ENCODE measurements at places on chromosomes 6 and 20.

- DNase-seq: no peak
Measured at GRCh38 chr6:22239261-22239921, 57.4 kb downstream of the PRL start.

DNA sequence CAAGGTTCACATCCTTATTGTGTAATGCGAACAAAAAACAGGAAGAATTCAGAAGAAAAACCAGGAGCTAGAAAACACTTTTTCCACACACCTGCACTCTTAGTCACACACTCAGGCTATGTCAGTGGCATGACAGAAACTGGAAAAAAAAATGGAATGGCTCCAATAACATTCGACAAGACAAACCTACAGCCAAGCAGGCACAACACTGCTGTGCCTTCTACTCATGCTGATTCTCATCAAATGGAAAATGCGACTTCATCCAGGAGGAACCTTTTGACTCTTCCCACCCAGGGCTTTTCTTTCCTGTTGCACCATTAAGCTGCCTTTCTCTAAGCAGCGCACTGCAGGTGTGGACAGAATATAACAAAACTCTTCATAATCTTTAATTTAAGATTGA, 163.2 kb upstream of the BTBD3 start:
- DNase-seq: no peak

DNA sequence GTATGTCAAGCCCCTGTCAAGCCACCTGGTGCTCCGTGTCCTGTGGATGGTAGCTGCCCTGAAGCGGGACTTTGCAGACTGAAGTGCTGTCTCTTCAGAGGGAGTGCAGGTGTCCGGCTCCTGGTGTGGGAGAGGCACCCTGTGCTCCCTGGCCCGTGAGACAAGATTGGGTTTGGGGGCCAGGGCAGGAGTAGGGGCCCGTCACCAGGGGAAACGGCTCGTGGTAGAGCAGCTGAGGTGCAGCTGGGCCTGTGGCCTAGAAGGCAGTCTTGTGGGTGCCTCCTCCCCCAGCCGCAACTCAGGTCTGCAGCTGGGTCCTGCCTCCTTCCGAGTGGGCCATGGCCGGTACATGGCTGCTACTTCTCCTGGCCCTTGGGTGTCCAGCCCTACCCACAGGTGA, at the start of gene PTCRA:
Gene PTCRA, plus strand, starts transcription at position 322 of the 400 bp plus-strand sequence. Its CDS starts 17 bp downstream, at position 339.
- DNase-seq: no peak

DNA sequence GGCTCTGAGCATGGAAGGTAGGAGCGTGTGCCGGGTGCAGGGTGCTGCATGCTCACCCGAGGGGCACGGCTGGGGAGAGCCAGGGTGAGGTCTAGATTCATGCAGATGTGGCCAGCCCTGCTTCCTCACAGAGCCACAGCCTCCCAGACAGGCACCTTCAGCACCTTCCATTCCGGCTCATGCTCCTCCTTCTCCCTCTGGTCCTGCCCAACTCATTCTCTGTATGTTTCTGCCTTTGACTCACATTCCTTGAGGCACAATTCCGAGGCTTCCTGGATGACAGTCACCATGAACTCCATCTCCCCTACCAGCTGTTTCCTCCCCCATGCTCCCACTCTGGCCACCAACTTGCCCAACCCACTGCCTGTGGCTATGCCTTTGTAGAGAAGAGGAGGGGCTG, 35.4 kb downstream of the DACT2 start:
- no peak for DNase-seq

DNA sequence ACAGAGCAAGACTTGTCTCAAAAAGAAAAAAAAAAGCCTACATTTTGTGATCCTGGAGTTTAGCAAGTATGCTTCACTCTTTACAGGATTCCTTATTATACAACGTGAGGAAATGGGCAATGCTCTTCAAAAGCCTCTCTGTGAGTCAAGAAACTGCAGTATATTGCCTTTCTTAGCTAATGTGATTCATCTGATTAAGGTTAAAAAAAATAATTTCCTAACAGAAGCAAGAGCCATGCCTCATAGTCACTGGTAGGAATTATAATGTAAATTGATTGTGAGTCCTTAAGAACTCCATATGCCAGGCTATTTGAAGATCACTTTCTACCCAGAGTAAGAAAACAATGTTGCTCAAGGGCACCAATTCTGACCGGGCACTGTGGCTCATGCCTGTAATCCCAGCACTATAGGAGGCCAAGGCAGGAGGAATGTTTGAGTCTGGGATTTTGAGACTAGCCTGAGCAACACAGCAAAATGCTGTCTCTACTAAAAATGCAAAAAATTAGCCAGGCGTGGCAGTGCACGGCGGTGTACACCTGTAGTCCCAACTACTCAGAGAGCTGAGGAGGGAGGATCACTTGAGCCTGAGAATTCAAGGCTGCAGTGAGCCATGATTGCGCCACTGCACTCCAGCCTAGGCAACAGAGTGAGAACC, 43.3 kb downstream of the SLC26A8 start:
- no peak for DNase-seq

DNA sequence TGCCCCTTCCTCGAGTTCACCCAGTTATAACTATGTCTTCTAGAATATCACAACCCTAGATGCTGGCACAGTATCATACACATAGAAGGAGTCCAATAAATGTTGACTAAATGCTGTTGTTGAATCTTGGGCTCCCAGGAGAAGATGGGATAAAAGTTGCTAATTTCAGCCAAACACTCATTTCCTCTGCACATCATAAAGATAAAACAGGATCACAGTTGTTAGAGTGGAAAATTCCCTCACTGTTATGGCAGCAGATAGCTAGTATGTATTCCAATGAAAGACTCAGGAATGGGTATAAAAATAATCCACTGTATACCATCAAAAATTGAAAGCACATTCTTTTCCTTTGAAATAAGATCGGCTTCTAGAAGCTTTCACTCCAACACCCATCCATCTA, 294.9 kb upstream of the TSHZ2 start:
- DNase-seq: no peak

- no peak for DNase-seq
Measured at GRCh38 chr20:33694639-33695012, 8.4 kb upstream of the E2F1 start.

- no peak for DNase-seq
Measured at GRCh38 chr20:48790473-48791003, 37.3 kb downstream of the PREX1 start.

GRCh38 chr6:133887156-133887879, 1.6 kb upstream of the TCF21 start:
- no peak for DNase-seq

DNA sequence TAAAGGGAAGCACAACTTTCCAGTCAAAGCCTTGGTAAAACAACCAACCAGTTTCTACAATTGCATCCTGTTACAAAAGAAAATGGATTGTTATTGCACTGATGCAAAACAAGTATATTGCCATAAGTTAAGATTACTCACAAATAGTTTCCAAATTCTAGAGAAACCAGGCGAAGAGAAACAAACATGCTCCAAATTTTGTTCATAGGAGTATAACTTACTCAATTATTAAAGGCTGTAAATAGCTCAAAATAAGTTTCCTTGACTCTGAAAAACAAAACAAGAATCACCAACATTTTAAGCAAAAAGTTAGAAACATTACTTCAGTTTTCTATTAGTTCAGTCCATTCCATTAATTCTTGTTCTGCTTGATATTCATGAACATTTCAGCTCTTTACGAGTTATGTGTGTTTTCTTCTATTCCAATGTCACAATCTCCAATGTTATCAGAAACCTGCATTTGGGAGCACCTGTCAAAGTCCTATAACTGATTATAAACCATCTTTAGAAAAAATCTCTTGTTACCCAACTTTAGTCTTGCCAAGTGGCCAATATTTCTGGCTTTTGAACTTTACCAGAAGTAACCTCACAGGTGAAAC, 137.9 kb upstream of the THBS2 start:
- DNase-seq: no peak

DNA sequence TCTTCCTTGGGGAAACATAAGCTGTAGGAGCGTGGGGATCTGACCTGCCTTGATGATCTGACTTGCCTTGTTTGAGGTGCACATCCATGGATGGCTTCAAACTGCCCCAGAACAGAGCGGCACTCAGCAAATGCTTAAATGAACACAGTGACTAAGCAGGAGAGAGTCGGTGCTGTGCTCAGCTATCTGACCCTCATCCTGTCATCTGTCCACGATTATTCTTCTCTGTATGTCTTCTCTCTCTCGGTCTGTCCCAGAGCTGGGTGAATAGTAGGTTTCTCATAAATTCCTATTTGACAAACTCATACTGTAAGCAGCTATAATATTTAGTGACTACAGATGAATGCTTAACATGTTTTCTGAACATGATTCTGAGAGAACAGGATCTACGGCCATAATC, 37.3 kb downstream of the TRAM2 start:
- no peak for DNase-seq

GRCh38 chr6:70325009-70325408, 22.1 kb upstream of the COL9A1 start:
- DNase-seq: no peak

DNA sequence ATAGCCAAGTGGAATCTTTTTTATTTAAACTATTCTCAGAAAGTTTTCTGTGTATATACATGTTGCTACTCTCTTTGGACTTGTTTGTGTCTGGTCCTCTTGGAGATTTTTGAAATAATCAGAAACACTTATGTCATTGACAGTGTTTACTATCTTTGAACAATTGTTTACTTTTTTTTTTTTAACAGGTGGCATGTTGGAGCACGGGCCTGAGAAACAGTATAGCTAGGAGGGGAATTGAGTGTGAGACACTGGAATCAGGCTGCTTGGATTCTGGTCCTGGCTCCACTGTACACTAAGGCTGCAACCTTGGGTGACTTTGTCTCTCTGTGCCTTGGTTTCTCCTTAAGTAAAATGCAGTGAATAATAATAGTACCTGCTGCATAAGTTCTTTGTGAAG, 279.6 kb downstream of the PRL start:
- DNase-seq: no peak

- no peak for DNase-seq
Measured at GRCh38 chr6:124441450-124441849, 520.8 kb upstream of the RNF217 start.

GRCh38 chr20:17803765-17804164, 104.0 kb downstream of the BANF2 start:
- no peak for DNase-seq

- DNase-seq: no peak
Measured at GRCh38 chr6:46556053-46556452, 64.8 kb upstream of the RCAN2 start.

- no peak for DNase-seq
Measured at GRCh38 chr6:35642471-35643161, 46.1 kb downstream of the FKBP5 start.

- no peak for DNase-seq
Measured at GRCh38 chr20:19397666-19398065, 185.2 kb downstream of the SLC24A3 start.
